ENCODE measurements at places on chromosomes 2 and 18. TPM values are rescaled to one million over a fixed set of nuclear protein-coding genes. Genes with fewer than 3 reads are reported as not detected.

Gene LRRTM1
- not detected for total RNA-seq

GRCh38 chr2:23520256-23520655 lies 135.3 kb downstream of the KLHL29 start:
- no peak for DNase-seq

DNA sequence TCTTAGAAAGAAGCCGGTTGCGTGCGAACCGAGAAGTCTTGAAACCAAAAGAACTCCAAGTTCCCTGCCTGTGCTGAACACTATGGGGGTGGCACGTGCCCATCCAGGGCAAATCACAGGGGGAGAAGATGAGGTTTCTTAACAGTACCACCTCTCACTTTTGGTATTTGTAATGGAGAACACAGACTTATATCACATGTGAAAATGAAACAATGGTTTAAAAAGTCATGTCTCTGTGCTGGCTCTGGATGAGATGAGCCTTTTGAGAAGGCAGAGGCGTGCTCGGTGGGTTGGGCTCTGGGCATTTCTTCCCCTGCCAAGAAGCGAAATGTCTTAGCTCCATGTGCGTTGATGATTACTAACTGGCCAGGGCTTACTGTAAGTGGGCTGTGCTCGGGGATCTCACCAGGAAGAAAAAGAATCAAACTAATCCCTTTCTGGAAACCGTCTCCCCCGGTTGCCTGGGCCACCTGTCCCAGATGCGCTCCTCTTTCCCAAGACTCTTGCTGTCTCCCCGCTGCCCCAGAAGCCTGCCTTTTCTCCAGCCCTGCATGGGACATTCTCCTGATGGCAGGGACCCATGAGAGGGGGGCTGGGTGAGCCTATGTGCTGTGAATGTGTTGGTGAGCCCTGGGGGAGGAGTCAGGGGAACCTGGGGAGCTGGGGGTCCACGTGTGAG lies 252.9 kb downstream of the PRKCE start:
- DNase-seq = no peak

Gene HOXD10
- not detected for total RNA-seq

Gene ACMSD
- total RNA-seq = not detected

DNA sequence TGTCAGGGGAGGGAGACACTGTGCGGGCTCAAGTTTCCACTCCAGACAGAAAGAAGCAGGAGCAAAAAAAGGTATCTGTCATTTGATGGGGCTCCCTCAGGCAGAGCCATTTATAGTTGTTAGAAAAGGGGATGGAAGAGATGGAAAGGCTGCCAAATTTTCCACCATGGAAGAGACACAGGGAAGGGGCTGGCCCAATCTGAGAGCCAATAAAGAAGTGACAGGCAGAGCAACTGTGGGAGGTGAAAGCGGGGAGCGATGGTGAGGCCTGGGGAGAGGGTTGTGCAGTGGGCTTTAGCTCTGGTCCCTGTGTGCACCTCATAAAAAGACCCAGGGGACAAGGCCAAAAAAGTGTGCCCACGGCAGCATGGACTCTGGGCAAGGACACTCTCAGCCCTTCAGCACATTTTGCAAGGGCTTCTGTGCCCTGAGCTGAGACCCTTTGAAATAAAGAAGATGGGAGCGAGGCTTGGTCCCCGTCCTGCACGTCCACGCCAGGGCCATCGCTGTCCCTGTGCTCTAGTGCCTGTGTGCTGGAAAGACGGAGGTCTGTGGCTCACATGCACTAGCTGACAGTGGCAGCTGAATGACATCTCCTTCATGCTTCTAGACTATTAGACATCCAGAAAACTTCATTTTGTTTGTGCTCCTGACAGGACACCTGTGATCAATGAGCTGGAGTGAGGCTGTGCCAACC lies 456.7 kb upstream of the HS6ST1 start:
- no peak for DNase-seq

- DNase-seq = no peak
These were observed 2.7 kb upstream of the LRP2 start for GRCh38 chr2:169365029-169365480.

- no peak for DNase-seq
These were observed 639.3 kb upstream of the SOX11 start for GRCh38 chr2:5052905-5053304.

All from osteocyte (in vitro differentiated cells).